ENCODE measurements at places on chromosomes 2 and 18.

- no peak for DNase-seq
Measured at GRCh38 chr2:215775106-215775505, 238.2 kb downstream of the MREG start.

DNA sequence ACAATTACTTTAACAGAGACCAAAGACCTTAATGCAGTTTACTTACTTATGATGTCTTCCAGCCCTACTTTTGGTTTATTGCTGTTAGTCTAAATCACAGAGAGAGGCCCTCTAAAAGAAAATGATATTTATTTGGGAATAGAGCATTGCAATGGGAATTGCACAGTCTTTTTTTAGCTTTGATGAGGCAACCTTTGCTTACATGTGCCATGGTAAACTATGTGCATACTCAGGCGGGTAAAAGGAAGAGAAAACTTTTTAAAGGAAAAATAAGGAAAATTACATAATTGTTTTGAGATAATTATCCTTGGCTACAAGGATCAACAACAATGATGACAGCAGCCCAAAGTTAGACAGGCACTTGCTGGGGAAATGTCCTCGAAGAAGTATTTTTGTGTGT lies 78.6 kb downstream of the EFEMP1 start:
- no peak for DNase-seq

- DNase-seq, result no peak
Measured at GRCh38 chr2:9222239-9222892, 15.8 kb downstream of the ASAP2 start.

GRCh38 chr2:30252723-30253701 lies 21.7 kb downstream of the LBH start:
- peak; percentile 45 for DNase-seq

DNA sequence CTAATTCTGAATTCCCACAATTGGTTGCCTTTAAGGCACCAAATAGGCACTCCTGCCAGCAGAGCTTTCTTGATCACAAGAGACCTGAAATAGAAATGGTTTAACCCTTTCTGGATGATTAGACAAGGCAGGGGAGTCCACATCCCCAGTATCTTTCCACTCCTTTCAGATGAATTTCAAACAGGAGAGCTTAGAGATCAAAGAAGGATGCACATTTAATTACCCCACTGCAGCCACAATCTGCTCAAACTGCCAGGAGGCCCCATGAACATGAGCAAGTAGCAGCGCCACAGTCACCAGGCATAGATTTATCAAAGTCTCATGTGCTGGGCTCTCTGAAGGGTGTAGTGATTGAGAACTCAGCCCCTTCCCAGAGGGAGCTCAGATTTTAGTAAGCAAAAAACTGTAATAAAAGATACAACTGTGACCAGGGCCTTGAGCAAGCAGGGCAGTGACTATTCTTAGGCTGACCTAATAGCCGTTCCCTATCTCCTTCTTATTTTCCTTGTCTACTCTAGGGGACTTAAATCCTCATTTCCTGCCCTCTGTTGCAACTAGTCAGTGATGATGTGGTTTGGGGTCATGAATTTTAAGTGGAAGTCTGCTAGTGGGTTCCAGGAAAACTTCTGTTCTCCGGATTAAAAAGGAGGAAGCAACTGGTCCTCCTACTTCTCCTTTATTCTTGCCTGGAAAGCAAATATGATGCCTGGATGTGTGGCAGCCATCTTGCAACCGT lies 53.7 kb downstream of the SLC4A3 start:
- no peak for DNase-seq

- no peak for DNase-seq
Measured at GRCh38 chr2:216499641-216500218, 1.1 kb downstream of the RPL37A start.

GRCh38 chr2:210577263-210578071 lies 21.1 kb downstream of the CPS1 start:
- DNase-seq, result no peak

GRCh38 chr2:23384551-23385343 lies at the start of gene KLHL29:
Gene KLHL29, plus strand, starts transcription at chr2:23385179. Its CDS starts 177,018 bp downstream, at chr2:23562197.
- DNase-seq, result peak; percentile 62

GRCh38 chr2:84897773-84898172 lies 7.7 kb upstream of the TMSB10 start:
- DNase-seq, result no peak

DNA sequence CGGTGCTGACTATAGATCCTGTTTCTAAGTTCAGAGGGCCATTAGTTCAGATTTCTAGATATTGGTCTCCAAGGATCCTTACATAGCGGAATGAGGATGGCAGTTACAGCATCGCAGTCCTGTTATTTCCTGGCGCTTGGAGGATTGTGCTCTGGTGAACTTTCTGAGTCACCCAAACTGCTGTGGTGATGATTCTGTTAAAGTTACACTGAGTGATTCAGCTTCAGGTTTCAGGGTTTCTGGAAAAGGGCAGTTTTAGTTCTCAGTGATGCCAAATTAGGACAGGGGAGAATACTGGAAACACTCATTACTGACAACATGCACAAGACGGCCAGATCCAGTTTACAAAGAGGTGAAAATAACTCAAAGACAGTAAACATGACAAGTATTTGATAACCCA lies 52.1 kb upstream of the ANKRD62 start:
- no peak for DNase-seq

DNA sequence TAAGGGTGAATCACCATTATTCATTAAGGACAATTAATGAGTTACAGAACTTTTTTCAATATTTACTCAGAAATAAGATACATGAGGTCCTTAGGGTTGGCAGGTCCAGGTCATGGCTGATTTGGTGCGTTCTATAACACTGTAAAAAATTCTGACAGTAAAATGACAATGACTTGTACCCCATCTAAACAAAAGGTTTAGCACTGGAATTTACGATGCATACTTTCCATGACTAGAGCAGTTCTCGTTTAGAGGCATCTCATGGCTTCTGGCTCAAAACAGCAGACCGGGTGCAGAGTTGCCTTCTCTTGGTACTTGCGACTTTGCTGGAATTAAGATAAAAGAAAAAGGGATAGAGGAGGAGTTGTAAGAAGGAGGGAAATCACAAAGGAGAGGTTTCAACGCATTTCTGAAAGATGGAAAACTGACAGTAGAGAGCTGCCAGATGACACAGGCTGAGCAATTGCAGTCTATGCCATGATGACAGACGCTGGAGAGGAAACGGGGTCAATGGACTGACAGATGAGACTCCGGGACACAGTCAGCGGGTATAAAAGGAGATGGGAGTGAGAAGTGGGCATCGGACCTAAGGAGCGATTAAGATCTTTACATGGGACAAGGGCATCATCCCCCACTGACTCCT lies 4.1 kb upstream of the CYS1 start:
- no peak for DNase-seq

DNA sequence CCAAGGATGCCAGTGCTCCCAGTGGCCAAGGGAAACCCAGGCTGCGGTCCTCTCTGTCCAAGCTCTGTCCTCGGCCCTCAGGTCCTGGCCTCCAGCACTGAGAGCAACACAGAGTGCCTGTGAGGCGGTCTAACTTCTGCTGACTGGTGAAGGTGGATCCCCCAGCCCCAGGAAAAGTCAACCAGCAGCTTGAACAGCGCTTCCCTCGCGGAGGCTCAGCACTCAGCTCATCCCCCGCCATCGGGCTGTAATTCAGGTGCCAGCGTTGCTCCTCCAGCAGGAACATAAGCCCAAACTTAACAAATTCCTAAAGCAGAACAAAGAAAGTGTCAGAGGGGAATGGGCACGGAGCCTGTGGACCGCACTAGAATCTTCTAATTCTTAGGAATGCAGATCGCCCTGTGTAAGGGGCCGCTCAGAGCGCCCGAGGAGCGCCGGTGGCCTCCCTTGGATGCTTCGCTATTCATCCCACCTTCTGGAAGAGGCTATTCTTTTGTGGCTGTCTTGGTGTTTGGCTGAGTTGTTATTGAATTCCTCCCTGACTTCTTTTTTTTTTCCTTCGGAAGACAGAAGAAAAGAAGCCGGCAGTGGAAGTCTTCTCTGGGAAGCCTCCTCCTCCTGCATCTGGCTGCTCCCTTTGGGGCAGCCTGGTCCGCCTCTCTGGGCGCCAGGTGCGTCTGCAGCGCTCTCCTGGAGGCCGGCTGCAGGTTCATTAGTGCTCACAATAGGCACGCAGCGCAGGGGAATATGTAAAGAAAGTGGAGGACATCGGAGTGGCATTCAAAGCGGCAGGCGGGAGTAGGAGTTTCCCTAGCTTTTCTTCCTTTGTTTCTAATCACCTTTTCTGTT lies 905.6 kb downstream of the TSN start:
- DNase-seq, result no peak

- no peak for DNase-seq
Measured at GRCh38 chr18:526681-527080, 26.2 kb upstream of the COLEC12 start.

DNA sequence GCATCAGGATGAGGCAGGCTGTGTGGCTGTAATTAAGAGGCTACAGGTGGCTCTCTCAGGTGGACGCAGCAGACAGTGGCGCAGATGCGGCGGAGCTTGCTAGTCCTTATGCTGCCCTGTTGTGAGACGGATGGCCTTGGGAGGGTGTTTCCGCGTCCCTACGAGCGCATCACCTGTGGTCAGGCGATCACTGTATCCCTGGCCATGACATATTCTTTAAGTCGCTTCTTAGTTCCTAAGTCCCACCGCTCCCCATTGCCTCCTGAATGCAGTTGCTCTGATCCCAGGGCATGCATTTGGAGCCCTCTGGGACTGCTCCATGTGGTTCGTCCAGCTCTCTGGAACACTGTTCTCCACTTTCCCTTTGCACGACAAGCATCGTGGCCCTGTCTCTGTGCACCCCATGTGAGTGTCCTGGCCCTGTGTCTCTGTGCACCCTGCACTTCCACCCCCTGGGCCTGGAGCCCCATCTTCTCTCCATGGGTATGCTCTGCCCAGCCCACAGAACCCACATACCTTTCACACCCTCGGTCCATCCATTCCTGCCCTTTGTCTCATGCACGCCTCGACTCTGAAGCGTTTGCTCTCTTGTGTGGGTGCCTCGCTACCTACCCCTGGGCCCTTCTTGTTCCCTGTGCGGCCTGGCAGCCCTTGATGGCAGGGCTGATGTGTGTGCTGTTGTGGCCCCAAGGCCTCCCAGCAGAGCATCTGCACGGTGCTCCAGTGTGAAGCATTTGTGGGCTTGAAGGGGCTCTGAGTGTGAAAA lies 74.4 kb downstream of the SH3RF3 start:
- no peak for DNase-seq

- no peak for DNase-seq
Measured at GRCh38 chr18:75076286-75076685, 132.7 kb downstream of the PTGR3 start.

DNA sequence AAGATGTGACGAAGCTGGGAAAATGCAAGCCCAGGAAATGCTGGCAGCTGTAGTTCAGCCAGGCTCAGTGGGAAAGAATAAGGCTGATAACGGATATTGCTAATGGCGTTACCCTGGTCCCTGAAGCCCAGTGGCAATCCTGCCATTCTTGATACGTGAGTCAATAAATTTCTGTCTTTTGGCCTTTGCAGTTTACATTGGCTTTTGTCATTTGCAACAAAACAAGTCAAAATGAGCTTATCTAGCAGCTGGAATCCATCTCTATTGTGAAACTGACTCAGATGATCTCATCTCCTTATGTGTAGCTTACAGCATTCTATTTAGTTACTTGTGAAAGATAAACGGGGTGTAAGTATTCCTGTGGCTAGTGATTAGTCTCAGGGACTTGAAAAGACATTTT lies 43.8 kb downstream of the ARL6IP6 start:
- DNase-seq, result no peak

GRCh38 chr2:42339191-42339912 lies 21.7 kb downstream of the COX7A2L start:
- no peak for DNase-seq

DNA sequence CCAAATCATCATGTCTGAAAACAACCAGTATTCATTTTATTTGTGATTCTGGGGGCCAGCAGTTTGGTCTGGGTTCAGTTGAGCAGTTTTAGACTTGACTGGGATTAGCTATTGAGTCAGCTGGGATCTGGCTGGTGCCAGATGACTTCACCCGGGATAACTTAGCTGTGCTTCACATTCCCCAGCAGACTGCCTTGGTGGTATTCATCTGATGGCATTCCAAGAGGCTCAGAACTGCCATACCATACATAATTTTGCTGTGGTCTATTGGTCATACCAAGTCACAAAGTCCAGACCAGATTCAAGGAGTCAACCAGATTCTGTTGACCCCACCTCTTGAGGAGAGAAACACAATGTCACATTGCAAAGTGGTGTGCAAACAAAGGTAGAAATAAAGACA lies 7.8 kb upstream of the FSHR start:
- no peak for DNase-seq

Data from stimulated activated CD4-positive, alpha-beta T cell treated with anti-CD3 and anti-CD28 coated beads, Interleukin-1b, Interleukin-23, amount 100 ng/mL, for 4 hours (primary cell).